ENCODE measurements at places on chromosomes 5 and 9. TPM values are rescaled to one million over a fixed set of nuclear protein-coding genes. Genes with fewer than 3 reads are reported as not detected.

DNA sequence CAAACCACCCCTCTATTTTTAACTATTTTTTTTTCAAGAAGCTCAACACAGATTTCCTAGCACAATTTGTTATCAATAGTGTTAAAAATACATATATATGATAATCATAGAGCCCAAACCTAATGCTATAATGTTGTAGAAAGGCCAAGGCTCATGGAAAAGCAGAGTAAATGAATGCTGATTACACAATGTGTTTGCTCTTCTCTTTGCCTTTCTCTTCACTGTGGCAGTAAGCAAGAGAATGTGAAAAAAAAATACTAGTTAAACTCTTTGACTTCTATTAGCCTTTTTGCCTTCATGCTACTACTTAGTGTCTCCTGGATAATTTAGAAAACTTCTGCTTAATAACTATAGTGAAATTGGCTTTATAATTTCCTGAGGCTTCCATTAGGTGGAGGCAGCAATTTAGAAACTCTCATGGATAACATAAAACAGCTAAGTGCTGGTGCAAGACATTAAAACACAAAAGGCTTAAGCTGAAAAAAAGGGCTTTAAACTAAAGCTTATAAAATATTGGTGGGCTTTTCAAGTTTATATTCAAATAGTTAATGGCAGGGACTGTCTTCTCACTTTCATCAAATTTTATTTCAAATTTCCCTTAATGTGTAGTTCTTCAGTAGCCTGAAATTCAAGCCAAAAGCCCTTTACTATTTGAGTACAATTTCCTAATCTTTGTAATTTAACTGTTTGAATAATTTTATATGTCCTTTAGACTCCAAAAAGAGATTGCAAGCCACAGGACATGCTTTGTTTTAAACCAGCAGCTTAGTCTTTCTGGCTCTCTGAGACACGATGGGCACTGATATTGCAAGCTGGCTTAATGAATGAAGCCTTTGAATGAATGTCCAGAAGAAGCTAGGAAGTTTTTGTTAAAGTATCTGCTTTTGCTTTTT lies 2031.8 kb upstream of the CDH6 start:
- H3K27me3 ChIP-seq, result no peaks in the 10 kb centered on the region
- H3K27ac ChIP-seq, result no peak overlapping the region
- no peak for DNase-seq
- H3K4me1 ChIP-seq, result no peaks in the 10 kb centered on the region
- H3K36me3 ChIP-seq, result no peaks in the 10 kb centered on the region
- H3K4me3 ChIP-seq, result no peak overlapping the region

DNA sequence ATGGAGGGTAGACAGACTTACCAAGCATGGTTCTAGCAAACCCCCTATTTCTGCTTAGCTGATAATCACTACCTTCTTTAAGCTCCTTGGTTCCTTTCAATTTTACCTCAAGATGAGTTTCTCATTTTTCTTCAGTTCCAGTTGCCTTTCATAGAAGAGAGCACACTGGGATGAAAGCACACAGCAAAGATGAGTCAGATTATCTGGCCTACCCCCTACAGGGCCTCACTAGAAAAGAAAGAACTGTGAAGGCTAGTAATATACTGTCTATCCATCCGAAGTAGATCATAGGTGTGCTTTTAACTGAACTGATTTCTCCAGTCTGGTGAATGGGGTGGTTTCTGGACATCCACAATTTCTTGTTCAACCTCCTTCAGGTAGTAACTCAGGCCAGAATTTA lies 122.5 kb downstream of the TRPM3 start:
- no peaks in the 10 kb centered on the region for H3K36me3 ChIP-seq
- no peak for DNase-seq
- no peak overlapping the region for H3K27ac ChIP-seq

DNA sequence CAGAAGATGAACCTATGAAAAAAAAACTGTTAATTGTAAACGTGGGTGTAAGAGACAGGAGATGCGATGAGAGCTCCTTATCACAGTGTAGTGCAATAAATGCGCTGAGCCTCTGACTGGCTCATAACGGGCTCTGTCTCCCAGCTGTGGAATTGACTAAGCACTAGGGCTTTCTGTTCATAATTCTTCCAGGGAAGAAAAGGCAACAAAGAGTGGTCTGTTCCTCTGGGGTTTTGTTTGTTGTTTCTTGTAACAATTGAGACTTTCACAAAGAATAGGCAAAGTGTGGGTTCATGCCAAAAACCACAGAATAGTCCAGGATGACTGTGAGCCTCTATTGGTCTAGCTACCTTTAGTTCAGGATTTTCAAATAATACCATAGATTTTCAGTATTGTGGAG lies 39.4 kb downstream of the UBE2QL1 start:
- no peaks in the 10 kb centered on the region for H3K36me3 ChIP-seq
- no peak overlapping the region for H3K4me3 ChIP-seq
- peaks cover 12% of the 10 kb centered on the region for H3K27me3 ChIP-seq
- DNase-seq, result no peak

GRCh38 chr5:126878634-126879033 lies 101.7 kb downstream of the LMNB1 start:
- no peak overlapping the region for H3K27ac ChIP-seq
- H3K36me3 ChIP-seq, result no peaks in the 10 kb centered on the region
- DNase-seq, result no peak

DNA sequence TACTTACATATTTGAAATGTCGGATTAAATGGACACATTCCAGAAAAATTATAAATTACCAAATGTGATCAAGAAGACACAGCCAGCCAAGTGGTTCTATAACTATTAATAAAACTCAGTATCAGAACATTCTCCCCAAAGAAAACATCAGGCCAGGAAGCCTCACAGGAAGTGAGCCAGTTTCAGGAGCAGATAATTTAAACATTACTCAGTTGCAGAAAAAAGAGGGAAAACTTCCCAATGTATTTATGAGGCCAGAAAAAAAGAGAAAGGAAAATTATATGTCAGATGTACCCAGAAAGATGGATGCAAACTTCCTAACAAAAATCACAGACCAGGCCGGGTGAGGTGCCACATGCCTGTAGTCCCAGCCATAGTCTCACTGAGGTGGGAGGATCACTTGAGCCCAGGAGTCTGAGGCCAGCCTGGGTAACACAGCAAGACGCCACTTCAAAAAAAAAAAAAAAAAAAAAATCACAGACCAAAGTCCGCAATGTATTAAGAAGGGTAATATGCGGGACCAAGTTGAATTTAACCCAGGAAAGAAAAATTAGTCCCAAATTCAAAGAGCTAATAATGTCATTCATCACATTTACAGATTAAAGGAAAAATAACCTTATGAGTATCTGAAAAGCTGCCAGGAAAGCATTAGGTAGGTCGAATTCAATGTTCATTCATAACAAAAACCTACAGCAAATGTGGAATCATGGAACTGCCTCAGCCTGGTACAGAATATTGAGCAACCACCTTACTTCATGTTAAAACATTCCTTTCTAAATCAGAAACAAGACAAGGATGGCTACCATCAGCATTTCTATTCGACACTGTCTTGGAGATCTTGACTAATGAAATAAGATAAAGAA lies 37.2 kb upstream of the NRARP start:
- no peak for DNase-seq
- H3K36me3 ChIP-seq, result no peaks in the 10 kb centered on the region
- H3K4me1 ChIP-seq, result peaks cover 5% of the 10 kb centered on the region
- H3K27ac ChIP-seq, result no peak overlapping the region

DNA sequence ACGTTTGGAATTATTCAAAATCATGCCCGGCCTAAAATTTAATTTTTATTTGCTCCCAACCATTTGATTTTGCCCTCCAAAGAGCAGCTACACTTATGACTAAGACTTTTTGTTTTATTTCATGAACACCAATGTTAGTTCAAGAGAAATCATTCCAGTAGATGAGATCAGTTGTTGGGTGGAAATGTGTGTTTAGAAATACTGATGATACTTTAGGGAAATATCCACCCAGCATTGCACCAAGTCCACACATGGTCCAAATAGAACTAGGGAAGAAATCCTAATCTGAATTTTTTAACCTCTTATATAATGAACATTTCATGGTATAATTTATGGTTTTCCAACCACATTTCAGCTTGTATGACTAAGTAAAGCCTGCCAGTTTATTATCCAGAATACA lies 28.3 kb upstream of the GOLPH3 start:
- no peaks in the 10 kb centered on the region for H3K36me3 ChIP-seq
- no peak overlapping the region for H3K4me3 ChIP-seq
- no peak overlapping the region for H3K27ac ChIP-seq
- H3K27me3 ChIP-seq, result peaks cover 16% of the 10 kb centered on the region
- H3K4me1 ChIP-seq, result no peaks in the 10 kb centered on the region

DNA sequence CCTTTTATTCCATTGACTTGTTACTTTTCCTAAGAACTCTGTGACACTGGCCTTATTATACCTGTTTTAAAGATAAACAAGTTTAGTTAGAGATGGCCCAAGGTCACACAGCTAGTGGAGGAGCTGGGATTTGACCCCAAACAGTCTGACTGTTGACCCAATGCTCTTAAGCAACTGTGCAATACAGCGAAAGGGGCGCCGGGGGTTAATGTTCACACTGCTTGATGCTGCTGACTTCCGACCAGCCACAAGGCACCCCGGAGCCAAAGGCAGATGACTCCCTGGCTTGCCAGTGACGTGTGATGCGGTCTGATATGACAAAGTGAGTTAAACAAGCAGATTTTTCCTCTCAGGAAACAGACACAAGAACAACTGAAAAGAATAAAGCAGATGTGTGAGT lies 23.9 kb downstream of the PIK3R1 start:
- peaks cover 34% of the 10 kb centered on the region for H3K36me3 ChIP-seq
- H3K27me3 ChIP-seq, result no peaks in the 10 kb centered on the region
- peaks cover 65% of the 10 kb centered on the region for H3K4me1 ChIP-seq
- peak; percentile 89 for DNase-seq

GRCh38 chr9:29822458-29822857 lies 2249.2 kb upstream of the C9orf72 start:
- H3K27me3 ChIP-seq, result no peaks in the 10 kb centered on the region
- H3K27ac ChIP-seq, result no peak overlapping the region
- no peak overlapping the region for H3K4me3 ChIP-seq
- H3K4me1 ChIP-seq, result no peaks in the 10 kb centered on the region
- DNase-seq, result no peak

DNA sequence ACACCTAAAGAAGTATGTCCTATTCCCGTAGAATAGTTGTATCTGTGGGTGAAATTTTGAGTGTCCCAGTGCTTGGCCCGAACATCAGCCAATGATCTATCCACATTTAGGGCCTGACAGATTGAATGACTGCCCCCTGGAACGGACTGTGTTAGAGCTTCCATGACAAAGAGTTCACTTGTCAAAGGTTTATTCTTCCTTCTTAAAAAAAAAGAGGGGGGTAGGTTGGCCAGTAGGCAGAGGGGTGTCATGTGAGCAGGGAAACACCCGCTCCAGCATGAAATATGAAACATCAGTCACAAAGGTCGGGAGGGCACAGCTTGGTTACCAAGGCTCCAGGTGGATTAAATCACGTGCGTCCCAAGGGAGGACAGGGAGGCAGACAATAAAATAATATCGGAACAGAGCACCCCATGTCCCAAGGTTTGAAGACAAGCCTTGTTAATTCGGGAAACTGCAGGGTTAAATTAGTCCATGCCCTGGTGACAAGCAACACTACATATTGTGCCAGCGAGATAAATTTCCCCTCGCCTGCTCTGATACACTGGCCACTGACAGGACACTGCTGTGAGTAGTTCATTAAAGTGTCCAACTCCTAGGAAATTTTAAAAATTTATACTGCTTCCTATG lies 401.2 kb downstream of the IRX1 start:
- H3K4me3 ChIP-seq, result no peak overlapping the region
- DNase-seq, result no peak
- no peaks in the 10 kb centered on the region for H3K4me1 ChIP-seq
- H3K27me3 ChIP-seq, result no peaks in the 10 kb centered on the region
- H3K36me3 ChIP-seq, result no peaks in the 10 kb centered on the region

DNA sequence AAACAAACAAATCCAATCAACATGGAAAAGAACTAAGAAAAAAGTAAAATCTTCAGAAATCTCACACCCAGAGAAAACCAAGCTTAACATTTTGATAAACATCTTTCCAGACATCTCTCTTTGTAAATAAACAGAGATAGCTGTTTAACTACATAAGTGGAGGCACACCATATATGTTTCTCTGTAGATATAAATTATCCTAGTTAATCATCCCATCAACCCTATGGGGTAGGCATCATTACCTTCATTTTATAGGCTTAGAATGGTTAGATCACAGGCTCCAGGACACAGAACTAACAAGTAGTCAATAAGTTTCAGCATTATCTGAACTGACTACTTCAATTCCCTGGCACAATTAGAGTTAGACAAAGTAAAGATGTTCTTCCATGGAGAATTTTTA lies 22.4 kb upstream of the NDFIP1 start:
- no peak for DNase-seq
- peaks cover 24% of the 10 kb centered on the region for H3K4me1 ChIP-seq
- no peaks in the 10 kb centered on the region for H3K36me3 ChIP-seq

DNA sequence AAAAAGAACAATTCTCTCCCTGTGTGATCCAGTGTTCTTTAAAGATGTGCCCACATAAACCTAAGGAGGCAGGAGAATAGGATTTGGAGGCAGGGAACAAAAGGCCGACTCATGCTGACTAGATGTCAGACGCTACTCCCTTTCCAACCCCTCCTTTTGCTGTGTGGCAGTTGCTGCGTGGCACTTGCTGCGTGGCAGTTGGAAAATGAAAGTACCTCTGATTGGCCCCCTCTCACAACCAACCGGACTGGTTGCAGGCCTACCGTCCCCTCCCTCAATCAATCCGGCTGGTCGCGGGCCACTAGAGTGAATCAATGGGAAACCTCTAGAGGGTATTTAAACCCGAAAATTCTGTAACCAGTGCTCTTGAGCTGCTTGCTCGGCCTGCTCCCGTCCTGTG lies 551.0 kb downstream of the KIF4B start:
- no peaks in the 10 kb centered on the region for H3K27me3 ChIP-seq
- no peaks in the 10 kb centered on the region for H3K4me1 ChIP-seq
- H3K36me3 ChIP-seq, result no peaks in the 10 kb centered on the region
- DNase-seq, result no peak

DNA sequence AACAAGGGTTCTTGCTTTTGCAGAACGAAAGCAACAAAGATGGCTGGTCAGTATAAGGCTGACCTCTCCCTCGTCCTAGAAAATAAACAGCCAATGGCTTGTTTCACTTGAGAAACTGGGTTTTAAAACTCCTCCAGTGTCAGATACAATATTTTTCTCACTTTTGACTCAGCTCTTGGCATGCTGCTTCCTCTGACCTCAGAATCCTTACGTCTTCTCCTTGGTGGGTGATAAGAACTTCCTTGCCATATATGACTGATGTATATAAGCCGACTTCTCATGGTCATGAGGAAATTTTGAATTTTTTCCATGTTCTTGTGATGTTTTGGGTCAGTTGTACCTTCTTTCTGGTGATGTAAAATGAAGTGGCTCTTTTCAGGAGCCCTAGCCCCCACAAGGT lies 3.8 kb downstream of the ZNF618 start:
- peaks cover 1% of the 10 kb centered on the region for H3K36me3 ChIP-seq
- peaks cover 6% of the 10 kb centered on the region for H3K27me3 ChIP-seq
- no peak overlapping the region for H3K27ac ChIP-seq
- no peak for DNase-seq
- H3K4me1 ChIP-seq, result peaks cover 5% of the 10 kb centered on the region

GRCh38 chr5:141945511-141946051 lies 12.4 kb downstream of the PCDH12 start:
- H3K27ac ChIP-seq, result no peak overlapping the region
- H3K27me3 ChIP-seq, result no peaks in the 10 kb centered on the region
- H3K4me3 ChIP-seq, result no peak overlapping the region
- peaks cover 9% of the 10 kb centered on the region for H3K4me1 ChIP-seq
- DNase-seq, result no peak

SERF1A gene
- total RNA-seq, result 1.5 TPM

SPINK6 gene
- not detected for total RNA-seq

STING1 gene
- total RNA-seq, result 64.9 TPM

ASTN2 gene
- total RNA-seq, result 4.9 TPM

ROPN1L gene
- 2.2 TPM for total RNA-seq

TYRP1 gene
- total RNA-seq, result not detected
